A549 treated with GW870086 at 1 μM for 4 hours (cell line): ENCODE measurements at places on chromosomes 16 and 17. TPM values are rescaled to one million over a fixed set of nuclear protein-coding genes. Genes with fewer than 3 reads are reported as not detected.

PABPN1L gene
- not detected in 5 replicates for total RNA-seq

VAC14 gene
- 28.0 to 37.2 TPM (median 33.5 TPM) in 5 replicates for total RNA-seq

CRHR1 gene
- 0.20 TPM in 1 of 5 replicates, not detected in the others for total RNA-seq

SEPTIN12 gene
- not detected in 5 replicates for total RNA-seq

STH gene
- not detected in 5 replicates for total RNA-seq
